ENCODE measurements at places on chromosomes 11 and 22.

- DNase-seq, result no peak
Measured at GRCh38 chr11:122036018-122036417, 80.0 kb downstream of the BLID start.

- no peak for DNase-seq
Measured at GRCh38 chr11:133506023-133506422, 26.3 kb downstream of the OPCML start.

DNA sequence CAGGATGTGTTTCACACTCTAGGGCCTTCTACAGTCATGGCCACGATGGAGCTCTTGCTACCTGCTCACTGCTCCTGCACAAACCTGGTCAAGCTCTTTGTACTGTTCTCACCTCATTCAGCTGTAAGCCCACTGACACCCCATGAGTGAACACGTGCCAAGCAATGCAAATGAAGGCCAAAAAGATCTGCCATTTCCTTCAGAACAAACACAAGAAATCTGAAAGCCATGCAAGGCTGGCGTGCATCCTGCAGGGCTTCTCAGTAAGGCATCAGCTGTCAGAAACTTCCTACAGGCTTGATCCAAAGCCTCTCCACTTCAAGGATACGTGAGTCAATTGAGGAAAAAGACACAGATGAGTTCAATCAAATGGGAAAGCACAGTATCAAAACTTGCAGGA is 44.1 kb upstream of the NFRKB start:
- DNase-seq, result no peak

GRCh38 chr22:22945195-22945594 is 57.6 kb downstream of the IGLL5 start:
- peak; percentile 2 for DNase-seq

- DNase-seq, result no peak
Measured at GRCh38 chr11:8192896-8193209, 24.0 kb upstream of the RIC3 start.

Data from stimulated activated CD4-positive, alpha-beta T cell treated with anti-CD3 and anti-CD28 coated beads, Interleukin-4, amount 100 ng/mL, for 24 hours (primary cell).